ENCODE measurements at places on chromosomes 3 and 15. TPM values are rescaled to one million over a fixed set of nuclear protein-coding genes. Genes with fewer than 3 reads are reported as not detected.

- DNase-seq, result no peak
These were observed 69.2 kb upstream of the TBC1D5 start for GRCh38 chr3:17811646-17812045.

Gene AP3B2
- total RNA-seq, result 0.18 TPM

Gene TMCO5A
- not detected for total RNA-seq

Gene RNF7
- 56.1 TPM for total RNA-seq

Gene LRRC34
- total RNA-seq, result 6.8 TPM

Gene DHFR2
- 8.1 TPM for total RNA-seq

Gene GOLGA8K
- total RNA-seq, result 0.49 TPM

GRCh38 chr15:58438956-58439355 is 7.2 kb downstream of the LIPC start:
- peak; percentile 64 for DNase-seq

- no peak for DNase-seq
These were observed 41.7 kb downstream of the TCF12 start for GRCh38 chr15:56960116-56960515.

GRCh38 chr3:23623844-23624243 is 181.9 kb upstream of the UBE2E1 start:
- DNase-seq, result no peak

DNA sequence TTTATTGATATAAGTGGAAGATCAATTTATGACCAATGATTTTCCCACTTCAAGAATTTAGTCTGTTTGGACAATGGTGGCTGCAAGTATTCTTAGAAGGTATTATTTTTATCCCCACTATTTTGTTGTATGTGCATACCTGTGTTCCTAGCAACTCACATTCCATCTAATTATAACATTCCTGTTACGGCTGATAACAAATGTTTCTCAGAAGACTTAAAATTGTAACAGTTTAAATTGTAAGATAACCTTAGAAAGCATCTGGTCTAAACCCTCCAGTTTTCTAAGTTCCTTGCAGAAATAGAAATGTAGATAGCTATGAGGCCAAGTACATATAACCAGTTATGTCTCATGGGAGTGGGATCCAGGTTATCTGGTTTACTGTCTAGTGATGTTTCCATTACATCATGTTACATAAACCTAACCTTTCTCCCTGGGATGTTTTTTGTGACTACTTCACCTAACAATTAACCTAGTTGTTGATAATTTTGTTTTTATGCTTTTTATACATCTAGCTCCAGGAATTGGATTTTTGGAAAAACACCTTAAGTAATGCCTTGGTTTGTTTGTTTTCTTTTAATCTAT is 11.1 kb upstream of the MFN1 start:
- no peak for DNase-seq

DNA sequence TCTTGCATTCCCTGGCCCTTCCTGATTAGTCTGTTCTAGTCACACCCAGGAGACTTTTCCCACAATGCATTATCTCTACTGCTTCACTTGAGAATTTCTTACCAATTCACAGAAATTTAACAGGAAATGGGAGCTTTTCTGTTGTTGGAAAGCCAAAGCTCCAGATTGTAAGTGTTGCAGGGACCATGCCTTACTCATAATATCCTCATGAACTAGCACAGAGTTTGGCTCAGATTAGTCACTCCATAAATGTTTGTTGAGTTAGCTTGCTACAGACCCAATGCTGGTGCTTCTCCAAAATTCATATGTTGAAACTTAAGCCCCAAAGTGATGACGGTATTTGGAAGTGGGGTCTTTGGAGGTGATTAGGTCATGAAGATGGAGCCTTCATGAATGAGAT is 232.6 kb downstream of the GAP43 start:
- no peak for DNase-seq

Gene SLCO2A1
- total RNA-seq, result not detected

GRCh38 chr3:46356909-46357308 is 3.0 kb downstream of the CCR2 start:
- DNase-seq, result no peak

- DNase-seq, result peak; percentile 57
These were observed 28.4 kb downstream of the CPN2 start for GRCh38 chr3:194322678-194323211.

GRCh38 chr3:30843877-30844276 is 50.6 kb downstream of the GADL1 start:
- no peak for DNase-seq

- DNase-seq, result no peak
These were observed 47.3 kb upstream of the C3orf22 start for GRCh38 chr3:126606001-126606400.

- no peak for DNase-seq
These were observed 98.4 kb downstream of the FLNB start for GRCh38 chr3:58106640-58107039.

- DNase-seq, result no peak
These were observed 26.0 kb upstream of the MAGEF1 start for GRCh38 chr3:184737641-184738505.

- no peak for DNase-seq
These were observed 23.0 kb downstream of the CP start for GRCh38 chr3:149198611-149199010.

Gene ATP10A
- 17.8 TPM for total RNA-seq

Gene MRAS
- not detected for total RNA-seq

Gene CCDC54
- not detected for total RNA-seq

Gene ECE2
- not detected for total RNA-seq

DNA sequence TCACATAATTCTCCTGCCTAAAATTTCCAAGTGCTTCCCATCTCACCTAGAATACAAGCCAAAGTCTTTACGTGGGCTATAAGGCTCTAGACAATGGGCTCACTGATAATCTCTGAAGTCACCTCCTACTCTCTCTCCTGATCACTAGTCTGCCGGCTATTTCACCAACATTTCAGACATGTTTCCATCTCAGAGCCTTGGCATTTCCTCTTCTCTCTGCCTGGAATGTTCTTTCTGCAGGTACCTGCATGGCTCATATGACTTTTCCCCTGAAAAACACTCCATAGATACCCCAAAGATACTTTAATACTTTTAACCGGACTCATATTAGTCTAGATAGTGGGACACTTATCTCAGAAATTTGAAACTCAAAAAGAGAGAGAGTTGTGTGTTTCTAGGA is 32.7 kb downstream of the CD200 start:
- no peak for DNase-seq

- no peak for DNase-seq
These were observed 59.3 kb upstream of the ABHD10 start for GRCh38 chr3:111919370-111920065.

Gene NISCH
- total RNA-seq, result 57.4 TPM

Gene SKOR1
- total RNA-seq, result 0.25 TPM

- DNase-seq, result no peak
These were observed 17.6 kb downstream of the MUC13 start for GRCh38 chr3:124916837-124917409.

Gene TMEM202
- total RNA-seq, result not detected

Gene PPM1M
- total RNA-seq, result 100 TPM

GRCh38 chr3:60755094-60755493 is 496.2 kb downstream of the FHIT start:
- no peak for DNase-seq

Gene COL6A5
- not detected for total RNA-seq

Gene PRSS50
- not detected for total RNA-seq

Gene GOLGA8O
- total RNA-seq, result 1.7 TPM

DNA sequence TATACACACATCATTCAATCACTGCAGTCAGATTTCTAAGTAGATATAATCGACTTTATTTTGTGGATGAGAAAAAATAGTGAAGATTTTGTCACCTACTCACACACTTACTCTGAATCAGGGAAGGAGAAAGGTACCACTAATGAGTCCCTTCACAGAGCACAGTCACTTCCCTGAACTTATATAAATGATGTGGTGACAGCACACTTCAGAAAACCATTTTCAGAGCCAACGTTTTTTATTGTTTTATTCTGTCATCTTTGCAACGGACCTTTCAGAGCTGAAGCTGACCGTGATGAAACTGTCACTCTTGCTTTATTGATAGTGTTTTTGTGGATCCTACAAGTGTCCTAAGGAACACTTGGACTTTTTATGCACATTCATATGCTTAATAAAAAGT is 956.6 kb downstream of the SQOR start:
- no peak for DNase-seq

DNA sequence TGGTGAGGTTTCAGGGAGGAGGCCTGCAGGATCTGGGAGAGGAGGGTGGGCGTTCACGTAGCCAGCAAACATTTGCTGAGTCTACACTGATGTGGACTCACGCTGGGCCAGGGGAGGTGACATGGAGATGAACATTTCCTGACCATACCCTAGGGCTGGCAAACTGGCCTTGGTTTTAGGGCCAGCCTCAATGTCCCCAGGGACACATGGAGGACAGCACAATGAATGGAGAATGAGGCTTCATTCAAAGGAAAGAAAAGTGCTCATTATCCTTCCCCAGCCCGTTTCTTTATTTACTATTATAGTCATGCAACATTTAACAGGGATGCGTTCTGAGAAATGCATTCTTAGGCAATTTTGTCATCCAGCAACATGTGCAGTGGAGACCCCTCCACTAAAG is 26.8 kb downstream of the ACAN start:
- DNase-seq, result no peak

- DNase-seq, result no peak
These were observed 57.5 kb upstream of the SLC6A1 start for GRCh38 chr3:10935028-10935427.

DNA sequence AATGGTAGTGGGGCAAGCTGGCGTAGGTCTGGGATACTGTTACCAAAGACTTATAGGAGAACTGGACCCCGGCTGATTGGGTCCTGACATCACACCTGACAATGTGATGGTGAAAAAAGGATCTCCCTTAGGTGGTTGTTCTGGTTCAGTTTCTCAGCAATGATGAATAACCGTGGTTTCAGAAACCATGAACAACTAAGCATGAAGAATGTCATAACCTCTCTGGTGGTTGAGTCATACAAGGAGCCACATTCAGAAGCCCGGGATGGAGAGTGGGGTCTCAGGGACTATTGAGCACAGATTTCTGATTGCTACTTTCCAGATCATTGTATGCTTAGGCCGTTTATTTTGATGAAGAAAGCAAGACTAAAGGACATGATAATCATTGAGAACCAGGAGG is 17.4 kb downstream of the GPR160 start:
- peak; percentile 51 for DNase-seq

- no peak for DNase-seq
These were observed 158.1 kb upstream of the UBE3A start for GRCh38 chr15:25596644-25597562.

DNA sequence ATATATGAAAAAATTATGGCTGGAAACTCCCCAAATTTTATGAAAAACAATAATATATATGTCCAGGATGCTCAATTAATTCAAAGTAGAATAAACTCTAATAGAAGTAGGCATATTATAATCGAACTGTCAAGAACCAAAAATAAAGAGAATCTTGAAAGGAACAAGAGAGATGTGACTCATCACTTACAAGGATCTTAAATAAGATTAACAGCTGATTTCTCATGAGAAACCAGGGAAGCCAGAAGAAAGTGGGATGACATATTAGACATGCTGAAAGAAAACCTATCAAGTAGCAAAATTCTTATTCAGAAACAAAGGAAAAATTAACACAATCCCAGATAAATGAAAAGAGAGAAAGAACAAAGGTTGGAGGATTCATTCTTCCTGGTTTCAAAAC is 66.8 kb downstream of the FAIM start:
- no peak for DNase-seq

- peak; percentile 16 for DNase-seq
These were observed 862.5 kb downstream of the CADM2 start for GRCh38 chr3:85821130-85821756.

Gene ANKRD63
- not detected for total RNA-seq

DNA sequence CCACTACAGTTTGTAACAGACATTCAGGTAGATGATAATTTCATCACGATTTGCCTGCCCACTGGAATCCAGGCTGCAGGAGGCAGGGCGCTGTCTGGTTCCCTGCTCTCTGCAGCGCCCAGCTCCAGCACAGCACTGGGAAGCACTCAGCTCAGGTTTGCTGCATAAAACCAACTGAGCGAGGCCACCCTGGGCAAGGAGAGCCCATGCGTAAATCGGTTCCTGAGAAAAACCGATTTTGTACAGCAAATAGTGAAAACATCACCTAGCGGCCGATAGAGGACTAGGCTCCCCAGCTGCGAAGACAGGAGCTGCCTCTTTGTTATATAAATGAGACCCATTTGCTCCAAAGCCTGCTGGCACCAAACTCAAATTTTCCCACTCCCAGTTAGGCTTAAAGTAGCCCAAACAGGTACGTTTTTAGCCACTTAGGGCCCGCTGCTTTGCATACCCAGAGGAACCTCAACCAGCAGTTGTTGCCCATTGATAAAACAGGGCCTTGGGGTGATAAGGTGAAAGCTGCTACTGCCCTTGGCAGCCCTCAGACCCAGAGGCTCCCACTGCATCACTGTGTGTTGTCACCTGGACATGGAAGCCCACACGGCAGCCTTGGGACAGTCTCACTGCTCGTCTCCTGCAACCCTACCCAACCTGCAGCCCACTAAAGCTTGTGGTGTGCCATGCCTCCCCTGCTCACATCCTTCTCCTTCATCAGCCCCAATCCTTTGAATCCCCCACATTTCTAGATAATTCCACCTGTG is 47.5 kb downstream of the ALDH1L1 start:
- DNase-seq, result no peak

- DNase-seq, result no peak
These were observed 100.7 kb downstream of the ANXA2 start for GRCh38 chr15:60297047-60297446.

GRCh38 chr3:120615847-120616609 is 19.9 kb downstream of the NDUFB4 start:
- no peak for DNase-seq

- peak; percentile 89 for DNase-seq
These were observed 124.1 kb upstream of the RASGRP1 start for GRCh38 chr15:38688761-38689160.

DNA sequence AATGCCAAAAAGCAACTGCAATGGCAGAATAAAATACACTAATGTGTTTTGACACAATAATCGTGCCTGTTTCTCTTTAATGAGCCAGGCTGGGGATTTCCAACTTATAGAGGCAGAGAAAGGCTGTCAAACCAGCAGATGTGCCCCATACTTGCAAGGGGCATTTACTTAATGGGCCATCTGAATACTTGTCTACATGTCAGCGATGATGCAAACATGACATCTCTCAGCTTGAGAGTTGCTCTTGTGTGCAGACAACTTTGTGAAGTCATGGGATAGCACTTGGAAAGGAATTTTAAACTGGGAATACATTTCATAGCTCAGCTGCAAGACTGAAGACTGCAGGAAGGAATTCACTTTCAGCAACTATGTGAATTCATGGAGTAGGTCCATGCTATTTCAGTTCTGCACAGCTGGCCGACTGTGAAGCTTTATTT is 127.4 kb upstream of the ADAMTS9 start:
- DNase-seq, result no peak

GRCh38 chr3:58408906-58409305 is 24.7 kb downstream of the PDHB start:
- no peak for DNase-seq

DNA sequence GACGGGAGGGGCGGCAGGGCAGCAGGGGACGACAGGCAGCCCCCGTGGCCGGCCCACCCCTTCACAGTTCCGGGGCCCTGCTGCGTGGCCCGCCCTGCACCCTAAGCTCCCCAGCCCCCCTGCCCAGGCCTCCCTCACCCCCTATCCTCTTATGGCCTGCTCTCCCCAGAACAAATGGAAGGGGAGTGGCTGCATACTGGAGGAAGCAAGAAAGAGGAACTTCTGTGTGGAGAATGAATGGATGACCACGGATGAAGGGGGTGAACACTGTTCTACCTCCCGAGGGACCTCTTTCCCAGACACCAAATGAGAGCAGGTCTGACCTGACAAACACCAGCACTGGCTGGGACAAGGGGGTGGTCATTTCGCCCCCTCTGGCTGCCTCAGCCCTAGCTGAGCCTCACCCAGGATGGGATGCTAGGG is 25.0 kb downstream of the SEC61A1 start:
- no peak for DNase-seq

Gene TGM4
- total RNA-seq, result not detected
